ENCODE measurements at places on chromosomes 3 and 15.
A peak's percentile ranks its signal among the peaks of the same experiment; 100 is the strongest.

DNA sequence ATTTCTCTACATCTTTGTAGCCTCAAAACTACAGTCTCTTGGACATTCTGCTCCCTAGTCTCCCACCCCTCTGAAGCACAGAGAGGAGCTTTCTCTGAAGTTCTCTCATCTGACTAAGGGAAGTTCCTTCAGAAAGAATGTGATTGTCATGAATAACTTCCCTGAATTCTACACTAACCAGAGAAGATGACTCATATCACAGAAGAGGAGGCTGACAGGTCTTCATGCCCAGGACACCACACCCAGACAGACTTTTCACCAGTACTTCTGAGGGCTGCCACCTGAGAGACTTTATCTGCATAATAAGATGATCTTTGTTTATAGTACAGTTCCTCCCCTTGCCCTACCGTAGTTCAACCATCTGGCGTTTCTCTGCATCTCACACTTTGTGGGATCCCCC lies 52.8 kb downstream of the CDIN1 start:
- DNase-seq: peak; percentile 48

DNA sequence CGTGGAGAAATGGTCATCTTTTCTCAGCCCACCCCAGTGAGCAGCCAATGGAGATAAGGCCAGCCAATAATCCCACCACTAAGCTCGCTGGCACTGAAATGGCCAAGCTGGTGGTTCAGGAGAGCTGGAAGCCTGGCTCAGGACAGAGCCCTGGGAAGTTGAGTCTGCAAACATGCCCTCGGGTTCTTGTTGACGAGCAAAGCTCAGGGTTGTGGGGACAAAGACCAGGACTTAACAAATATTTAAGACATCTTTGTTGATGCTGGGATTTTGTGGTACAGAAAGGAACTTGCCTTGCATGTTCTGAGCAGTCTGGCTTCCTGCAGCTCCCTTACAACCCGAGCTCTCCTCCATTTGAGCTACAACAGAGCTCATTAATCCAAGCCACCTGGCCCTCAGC lies 4.4 kb downstream of the FAH start:
- DNase-seq: no peak

DNA sequence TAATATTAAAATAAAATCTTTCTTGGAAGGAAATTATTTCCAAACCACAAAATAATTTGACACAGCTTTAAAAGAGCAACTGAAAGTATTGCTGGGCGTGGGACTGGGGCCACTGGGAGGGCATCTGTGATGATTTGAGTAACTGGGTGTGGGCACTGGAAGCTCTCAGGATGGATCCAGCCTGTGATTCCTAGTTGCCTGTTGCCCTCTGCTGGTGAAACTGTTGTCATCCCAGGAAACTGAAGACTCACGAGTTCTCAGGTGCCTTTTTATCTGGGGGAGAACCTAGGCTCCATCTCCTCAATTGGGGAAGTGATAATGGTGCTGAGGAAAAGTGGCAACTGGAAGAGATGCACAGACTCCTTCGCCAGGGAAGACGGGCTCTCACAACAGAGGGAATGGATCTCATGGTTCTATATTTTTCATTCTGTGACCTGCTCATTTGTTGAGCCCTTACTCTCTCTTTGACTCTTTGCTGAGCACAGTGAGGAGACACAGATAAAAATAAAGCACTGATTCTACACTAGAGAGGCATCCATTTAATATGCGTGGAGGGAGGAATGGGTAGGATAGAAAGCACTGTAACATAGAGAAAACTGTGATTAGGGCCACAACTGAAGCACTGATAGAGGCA lies 61.6 kb downstream of the TPRG1 start:
- DNase-seq: peak; percentile 47

DNA sequence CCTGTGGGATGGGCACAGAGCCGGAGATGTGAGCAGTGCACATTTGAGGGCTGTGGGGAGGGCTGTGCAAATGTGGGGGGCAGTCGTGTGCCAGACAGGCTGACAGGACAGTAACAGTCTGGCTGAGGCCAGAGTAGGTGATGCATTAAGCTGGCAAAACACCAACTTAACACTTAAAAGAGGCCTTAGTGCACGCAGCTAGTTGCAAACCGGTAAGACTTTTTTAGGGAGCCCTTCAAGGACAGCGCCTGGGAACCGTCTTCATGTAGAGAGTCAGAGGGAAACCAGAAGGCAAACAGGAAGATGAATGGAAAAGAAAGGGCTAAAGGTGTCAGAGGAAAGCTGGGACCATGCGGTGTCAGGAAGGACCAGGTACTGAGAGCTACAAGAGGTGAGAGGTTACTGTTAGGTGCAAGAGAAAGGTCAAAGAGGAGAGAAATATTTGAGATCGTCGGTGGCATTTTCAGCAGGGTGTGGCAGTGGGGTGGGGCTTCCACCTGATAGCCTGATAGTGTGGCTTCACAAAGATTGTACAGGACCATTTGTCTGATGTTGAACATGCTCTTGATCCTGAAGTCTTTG lies 30.0 kb upstream of the CHD2 start:
- no peak for DNase-seq

DNA sequence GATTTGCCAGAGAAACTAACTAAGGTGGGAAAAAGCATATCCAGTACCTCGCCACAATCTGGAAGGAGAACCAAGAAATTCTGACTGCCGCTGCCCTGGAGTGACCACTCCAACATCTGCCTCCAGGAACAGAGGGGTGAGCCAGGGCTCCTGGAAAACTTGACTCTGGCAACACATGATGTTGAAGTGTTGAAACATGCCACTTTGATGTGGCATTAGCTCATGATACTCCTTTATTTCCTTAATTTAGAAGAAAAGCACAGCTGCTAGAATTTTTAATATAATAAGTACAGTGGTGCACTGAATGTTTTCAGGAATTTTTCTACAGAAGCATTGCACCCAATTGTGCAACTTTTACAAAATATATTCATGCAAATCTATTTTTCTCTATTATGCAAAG lies 109.9 kb upstream of the BCL6 start:
- no peak for DNase-seq

DNA sequence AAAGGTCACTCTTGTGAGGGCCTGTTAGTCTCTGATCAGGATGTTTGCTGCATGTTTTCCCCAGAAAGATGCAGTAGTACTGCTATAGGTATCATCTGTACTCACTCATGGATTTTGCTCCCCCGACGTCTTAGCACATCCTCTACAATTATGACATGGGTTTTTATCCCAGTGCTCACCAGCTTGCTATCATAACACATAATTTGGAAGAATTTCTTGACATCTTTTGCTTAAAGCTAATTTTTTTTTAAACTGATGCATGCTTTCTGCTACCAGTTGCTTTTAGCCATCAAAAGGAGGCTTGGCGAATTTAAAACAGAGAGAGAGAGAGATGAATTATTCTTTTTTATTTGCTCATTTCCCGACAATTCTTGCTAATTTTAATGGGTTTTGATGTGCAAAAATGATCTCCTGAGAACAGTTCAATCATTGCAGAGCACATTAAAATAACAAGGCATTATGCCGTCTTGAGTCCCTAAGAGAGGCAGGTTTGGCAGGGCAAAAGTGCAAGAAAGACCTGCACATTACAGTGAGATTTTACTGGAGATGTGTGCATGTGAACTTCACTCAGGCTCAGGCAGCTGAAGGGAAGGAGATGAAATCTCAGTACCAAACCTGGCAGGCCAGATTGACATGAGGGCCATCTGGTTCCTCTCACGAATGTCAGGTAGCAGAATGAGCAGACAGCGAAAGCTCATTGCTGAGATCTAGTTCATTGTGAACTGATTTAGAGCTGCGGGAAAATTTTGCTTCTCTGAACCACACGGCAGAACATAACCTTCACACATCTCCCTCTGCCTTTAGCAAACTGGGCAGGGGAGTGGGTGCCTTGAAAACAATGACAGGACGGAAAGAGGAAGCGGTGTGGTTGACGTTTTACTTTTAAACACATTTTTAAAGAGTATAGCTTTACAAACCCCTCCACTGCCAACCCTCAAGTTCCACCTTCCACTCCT lies 25.9 kb upstream of the GOLGA8B start:
- no peak for DNase-seq

DNA sequence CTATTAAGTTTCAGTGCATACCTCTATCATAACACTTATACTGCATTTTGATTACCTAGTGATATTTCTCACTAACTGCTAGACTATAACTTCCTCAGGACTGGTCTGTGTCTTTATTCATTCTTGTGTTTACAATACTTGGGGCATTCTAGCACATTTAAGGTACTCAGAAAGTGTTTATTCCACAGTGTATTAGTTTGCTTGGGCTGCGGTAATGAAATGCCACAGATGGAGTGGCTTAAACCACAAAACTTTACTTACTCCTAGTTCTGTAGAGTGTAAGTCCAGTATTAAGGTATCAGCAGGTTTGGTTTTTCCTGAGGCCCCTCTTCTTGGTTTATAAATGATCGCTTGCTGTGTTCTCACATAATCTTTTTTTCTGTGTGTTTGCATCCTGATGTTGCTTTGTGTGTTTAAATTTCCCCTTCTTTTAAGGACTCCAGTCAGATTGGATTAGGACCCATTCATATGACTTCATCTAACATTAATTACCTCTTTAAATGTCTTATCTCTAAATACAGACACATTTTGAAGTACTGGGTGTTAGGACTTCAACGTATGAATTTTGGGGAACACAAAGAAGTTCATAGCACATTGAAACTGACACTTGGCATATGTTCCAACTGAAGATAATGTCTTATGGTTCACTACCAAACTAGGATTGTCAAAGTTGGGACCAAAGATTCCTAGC lies 23.9 kb downstream of the RNF111 start:
- DNase-seq: no peak

DNA sequence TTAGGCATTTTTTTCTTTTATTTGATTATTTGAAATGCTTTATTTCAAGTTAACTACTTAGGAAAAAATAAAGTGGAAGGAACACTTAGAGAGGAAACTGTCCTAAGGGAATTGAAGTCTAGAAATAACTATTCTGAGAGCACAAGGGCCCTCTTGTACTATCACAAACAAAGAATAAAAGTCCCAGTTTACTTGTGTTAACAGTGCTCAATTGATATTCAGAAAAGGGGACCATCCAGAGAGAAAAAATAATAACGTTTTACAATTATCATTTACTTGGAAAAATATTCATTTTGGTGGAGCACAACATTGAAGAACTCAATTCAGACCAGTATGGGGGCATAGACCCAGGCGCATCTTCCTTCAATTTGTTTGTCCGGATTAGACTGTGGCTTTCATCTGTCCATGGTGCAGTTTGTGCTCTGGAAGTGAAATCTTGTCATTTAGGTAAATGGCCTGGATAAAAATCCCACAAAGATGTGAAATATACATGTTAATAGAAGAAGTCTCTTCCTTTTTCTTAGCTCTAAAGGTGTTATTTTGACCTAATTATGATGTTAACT lies 54.5 kb upstream of the SAMMSON start:
- DNase-seq: no peak

GRCh38 chr3:178195824-178196223 lies 340.4 kb upstream of the KCNMB2 start:
- DNase-seq: no peak

DNA sequence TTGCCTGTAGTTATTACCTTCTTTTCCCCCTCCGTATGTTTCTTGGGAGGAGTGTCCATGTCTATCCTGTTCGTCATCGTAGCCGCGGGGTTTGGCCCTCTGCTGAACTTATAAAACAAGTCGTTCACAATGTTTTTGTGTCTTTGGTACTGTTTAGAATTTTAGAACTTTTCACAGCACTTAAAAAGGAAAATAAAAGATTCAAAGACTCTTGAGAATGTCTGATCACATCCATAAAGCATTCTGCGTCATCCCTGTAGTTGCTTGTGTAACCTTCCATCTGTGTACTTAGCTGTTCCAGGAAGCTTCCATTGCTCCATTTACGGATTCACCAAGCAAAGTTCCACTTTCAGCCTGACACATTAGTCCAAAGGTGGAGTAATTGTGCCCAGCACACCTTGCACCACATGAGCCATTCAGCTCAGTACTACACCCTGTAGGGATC lies 677.1 kb upstream of the NR2F2 start:
- DNase-seq: no peak

DNA sequence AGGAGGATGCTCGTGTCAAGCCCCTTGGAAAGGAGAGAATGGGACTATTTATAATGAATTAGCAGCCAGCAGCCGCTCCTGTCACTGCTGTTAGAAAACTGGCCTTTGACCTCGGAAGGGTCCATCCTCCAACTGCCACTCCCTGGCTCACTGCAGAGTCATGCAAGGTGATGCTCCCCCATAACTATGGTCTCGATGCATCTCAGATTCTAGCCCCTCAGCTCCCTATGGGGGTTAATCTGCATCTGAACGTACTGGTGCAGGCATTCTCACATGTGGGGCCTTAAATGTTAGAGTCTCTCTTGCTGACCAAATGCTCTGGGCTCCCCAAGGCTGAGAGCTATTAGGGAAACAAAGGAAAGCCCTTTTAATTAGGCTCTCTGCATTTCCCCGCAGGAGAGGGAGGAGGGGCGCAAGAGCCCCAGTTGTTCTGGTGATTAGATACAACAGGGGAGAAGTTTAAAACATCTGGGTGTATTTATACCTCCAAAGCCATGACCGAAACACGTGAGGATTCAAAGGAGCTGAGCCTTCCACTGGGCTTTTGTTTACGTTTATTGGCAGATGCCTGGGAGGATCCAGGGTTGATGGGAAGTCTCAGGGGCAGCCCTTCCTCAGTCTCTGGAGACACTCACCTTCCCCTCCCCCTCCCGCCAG lies 182.5 kb downstream of the OPA1 start:
- DNase-seq: no peak

GRCh38 chr3:48232734-48233133 lies 8.2 kb upstream of the ZNF589 start:
- no peak for DNase-seq

GRCh38 chr15:101128221-101129015 lies 123.4 kb downstream of the CHSY1 start:
- peak; percentile 87 for DNase-seq

- no peak for DNase-seq
These were observed 244.1 kb upstream of the STT3B start for GRCh38 chr3:31288641-31289100.

GRCh38 chr3:99971761-99972160 lies 142.5 kb downstream of the FILIP1L start:
- no peak for DNase-seq

DNA sequence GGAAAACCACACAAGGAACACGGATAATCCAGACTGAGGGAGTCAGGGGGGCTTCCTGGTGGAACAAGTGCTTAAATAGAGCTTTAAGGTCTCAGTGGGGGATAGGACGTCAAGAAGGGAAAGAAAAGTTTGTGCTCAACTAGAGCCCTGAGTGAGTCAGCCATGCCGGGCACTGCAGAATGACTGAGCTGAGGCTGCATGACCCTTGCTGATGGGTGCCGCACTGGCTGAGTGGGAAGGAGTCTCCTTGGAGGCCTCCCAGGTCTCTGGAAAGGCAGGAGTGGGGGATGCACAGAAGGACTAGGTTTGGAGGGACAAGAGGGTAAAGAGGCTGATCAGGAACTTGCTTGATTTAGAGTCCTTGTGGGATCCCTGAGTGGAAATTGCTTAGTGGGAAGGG lies 150.3 kb downstream of the RPLP1 start:
- DNase-seq: no peak

Data from HS-5 (cell line).